Transverse colon (tissue), 4 donors: ENCODE measurements at places on chromosomes 4 and X. TPM values are rescaled to one million over a fixed set of nuclear protein-coding genes. Genes with fewer than 3 reads are reported as not detected.
A peak's percentile ranks its signal among the peaks of the same experiment; 100 is the strongest.

- no peaks in the 10 kb centered on the region for H3K27me3 ChIP-seq
- no peak overlapping the region for H3K4me3 ChIP-seq
- no peak overlapping the region for H3K27ac ChIP-seq
- no peaks in the 10 kb centered on the region for H3K36me3 ChIP-seq
- DNase-seq = no peak
- peaks cover 22% of the 10 kb centered on the region for H3K4me1 ChIP-seq
These were observed 74.5 kb upstream of the BOD1L1 start for GRCh38 chr4:13701937-13702446.

DNA sequence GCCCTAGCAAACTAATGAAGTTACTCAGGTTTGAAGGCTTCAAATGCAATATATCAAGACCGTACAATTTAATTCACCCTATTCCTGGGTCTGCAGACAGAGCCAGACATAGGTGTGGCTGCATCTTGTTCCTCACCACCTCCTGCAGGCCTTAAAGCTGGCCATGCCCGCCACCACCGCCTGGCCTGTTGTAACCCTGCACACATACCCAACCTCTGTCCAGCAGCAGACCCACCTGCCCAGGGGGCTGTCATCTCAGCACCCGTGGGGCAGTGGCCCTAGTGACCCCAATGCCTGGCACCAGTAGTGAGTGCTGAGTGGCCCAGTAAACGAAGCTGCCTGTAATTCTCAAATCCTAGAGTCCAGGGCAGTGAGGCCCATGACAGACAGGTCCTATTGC is 40.7 kb downstream of the ZBTB49 start:
- H3K27ac ChIP-seq = no peak overlapping the region
- H3K4me1 ChIP-seq = no peaks in the 10 kb centered on the region
- no peak for DNase-seq
- no peaks in the 10 kb centered on the region for H3K27me3 ChIP-seq

GRCh38 chr4:118373614-118374255 is 20.9 kb upstream of the PRSS12 start:
- no peak for DNase-seq
- no peaks in the 10 kb centered on the region for H3K36me3 ChIP-seq
- no peak overlapping the region for H3K27ac ChIP-seq
- H3K27me3 ChIP-seq = no peaks in the 10 kb centered on the region
- no peaks in the 10 kb centered on the region for H3K4me1 ChIP-seq

DNA sequence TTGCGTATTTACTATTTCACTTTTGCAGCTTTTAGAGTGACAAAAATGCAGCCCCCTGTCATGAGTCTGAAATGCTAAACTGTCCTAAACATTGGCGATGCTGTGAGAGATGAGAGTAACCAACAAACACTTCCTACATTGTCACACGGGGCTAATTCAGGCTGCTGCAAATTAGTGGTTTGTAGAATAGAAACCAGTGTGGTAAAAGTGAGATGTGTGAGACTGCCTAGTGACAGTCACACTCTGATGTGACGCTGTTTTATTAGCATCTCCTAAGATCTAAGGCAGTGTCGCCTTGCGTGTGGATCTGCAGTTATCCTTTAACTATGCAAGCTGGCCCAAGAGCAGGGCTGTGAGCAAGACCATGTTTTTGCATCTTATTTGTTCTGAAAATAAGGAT is 800.2 kb upstream of the TENM3 start:
- H3K36me3 ChIP-seq = no peaks in the 10 kb centered on the region
- no peaks in the 10 kb centered on the region for H3K4me1 ChIP-seq
- no peaks in the 10 kb centered on the region for H3K27me3 ChIP-seq
- no peak overlapping the region for H3K4me3 ChIP-seq
- DNase-seq = no peak

- no peaks in the 10 kb centered on the region for H3K36me3 ChIP-seq
- no peak for DNase-seq
- H3K4me1 ChIP-seq = no peaks in the 10 kb centered on the region
- no peak overlapping the region for H3K4me3 ChIP-seq
- H3K27me3 ChIP-seq = no peaks in the 10 kb centered on the region
These were observed 17.2 kb downstream of the MID2 start for GRCh38 chrX:107842715-107843400.

GRCh38 chr4:76799140-76799539 is 98.8 kb downstream of the SOWAHB start:
- no peaks in the 10 kb centered on the region for H3K36me3 ChIP-seq
- H3K27me3 ChIP-seq = no peaks in the 10 kb centered on the region
- no peaks in the 10 kb centered on the region for H3K4me1 ChIP-seq
- no peak overlapping the region for H3K27ac ChIP-seq
- DNase-seq = no peak
- no peak overlapping the region for H3K4me3 ChIP-seq

GRCh38 chr4:158255727-158256324 is 45.5 kb downstream of the TMEM144 start:
- no peak overlapping the region for H3K4me3 ChIP-seq
- no peaks in the 10 kb centered on the region for H3K36me3 ChIP-seq
- no peak overlapping the region for H3K27ac ChIP-seq
- H3K27me3 ChIP-seq = no peaks in the 10 kb centered on the region
- no peak for DNase-seq
- H3K4me1 ChIP-seq = no peaks in the 10 kb centered on the region

DNA sequence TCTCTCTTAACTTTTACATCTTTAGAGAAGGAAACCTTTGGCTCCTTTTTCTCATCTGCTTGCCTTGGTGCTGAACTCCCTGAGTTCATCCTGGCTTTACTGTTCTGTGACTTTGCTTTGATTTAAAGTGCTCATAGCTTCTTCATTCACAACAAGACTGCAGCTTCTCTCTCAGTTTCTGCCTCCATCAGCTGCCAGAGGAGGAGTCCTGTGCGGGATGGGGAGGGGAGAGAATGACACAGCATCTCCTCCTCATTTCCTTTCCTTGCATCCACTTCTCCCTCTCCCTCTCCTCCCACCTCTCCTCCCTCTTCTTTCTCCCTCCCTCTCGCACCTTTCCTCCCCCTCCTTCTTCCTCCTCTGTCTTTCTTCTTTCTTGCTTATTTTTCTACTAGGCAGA is 42.0 kb downstream of the CBLL2 start:
- no peaks in the 10 kb centered on the region for H3K36me3 ChIP-seq
- no peak overlapping the region for H3K4me3 ChIP-seq
- no peak overlapping the region for H3K27ac ChIP-seq
- no peak for DNase-seq
- no peaks in the 10 kb centered on the region for H3K4me1 ChIP-seq

DNA sequence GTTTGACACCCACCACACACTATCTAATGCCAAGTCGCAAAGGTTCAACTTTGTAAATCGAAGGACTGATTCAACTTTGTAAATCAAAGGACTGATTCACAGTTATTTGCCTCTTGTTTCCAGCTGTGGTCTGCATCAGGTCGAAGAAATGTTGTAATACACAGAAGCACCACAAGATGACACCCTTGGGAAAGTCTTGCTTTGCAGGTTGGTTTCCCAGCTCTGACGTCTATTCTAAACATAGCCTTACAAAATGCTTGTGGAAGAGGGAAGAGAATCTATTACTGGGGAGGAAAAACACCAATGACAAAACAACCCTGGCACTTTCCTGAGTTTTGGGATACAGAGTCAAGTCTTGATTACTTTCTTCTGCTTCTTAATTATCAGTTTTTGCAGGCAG is 35.3 kb downstream of the SUPT20HL1 start:
- H3K4me3 ChIP-seq = no peak overlapping the region
- H3K27me3 ChIP-seq = no peaks in the 10 kb centered on the region
- no peaks in the 10 kb centered on the region for H3K36me3 ChIP-seq
- H3K27ac ChIP-seq = peak overlapping the region; percentile 60

DNA sequence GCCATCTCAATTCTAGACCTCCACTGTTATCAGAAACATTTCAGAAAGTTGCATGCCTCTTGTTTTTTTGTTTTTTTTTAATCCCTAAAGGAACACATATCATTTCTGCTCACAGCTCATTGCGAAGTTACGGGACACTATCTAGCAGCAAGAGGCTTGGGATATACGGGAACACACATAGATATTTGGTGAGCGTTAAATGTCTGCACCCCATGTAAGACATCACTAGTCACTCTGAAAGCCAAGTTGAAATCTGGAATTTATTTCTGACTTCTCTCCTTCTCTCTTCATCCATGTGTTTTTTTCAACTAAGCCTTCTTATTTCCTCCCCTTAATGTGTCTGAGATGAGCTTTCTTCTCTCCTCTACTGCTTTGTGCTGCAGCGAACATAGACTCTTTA is 683.7 kb downstream of the PDHA2 start:
- H3K27ac ChIP-seq = no peak overlapping the region
- H3K4me3 ChIP-seq = no peak overlapping the region
- no peak for DNase-seq
- H3K36me3 ChIP-seq = no peaks in the 10 kb centered on the region

EFHC2 gene
- total RNA-seq = 1.6 TPM

PRRG1 gene
- total RNA-seq = 12.1 TPM

FGF5 gene
- total RNA-seq = 0.14 TPM

DUSP21 gene
- not detected for total RNA-seq

JCHAIN gene
- total RNA-seq = 38.2 TPM
